ENCODE measurements at places on chromosomes 7 and 10.

- no peak for DNase-seq
Observed at GRCh38 chr7:72069263-72069662, 342.9 kb downstream of the CALN1 start.

DNA sequence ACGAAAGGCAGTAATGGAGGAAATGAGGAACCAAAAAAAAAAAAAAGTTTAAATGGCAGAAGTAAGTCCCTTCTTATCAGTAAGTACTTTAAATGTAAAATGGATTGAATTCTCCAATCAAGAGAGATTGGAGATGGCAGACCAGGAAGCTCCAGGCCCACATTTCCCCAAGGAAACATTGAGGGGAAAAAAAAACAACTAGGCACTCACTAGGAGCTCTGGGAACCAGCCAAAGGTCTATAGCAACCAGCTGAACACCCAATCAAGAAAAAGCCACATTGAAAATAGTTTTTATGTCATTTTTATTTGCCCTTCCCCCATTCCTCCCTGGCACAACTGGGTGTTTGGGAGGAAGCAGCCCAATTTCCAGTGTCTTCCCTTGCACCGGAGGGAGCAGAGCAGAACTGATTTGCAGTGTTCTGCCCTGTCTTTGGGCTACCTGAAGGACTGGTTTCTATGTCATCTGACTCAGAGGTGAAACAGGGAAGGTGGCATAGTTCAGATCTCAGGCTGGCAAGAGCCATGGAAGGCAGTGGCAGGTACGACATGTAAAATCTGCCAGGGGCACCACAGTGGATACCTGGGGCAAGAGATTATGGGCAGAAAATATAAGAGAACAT is 121.9 kb downstream of the SMURF1 start:
- DNase-seq: peak; percentile 21

DNA sequence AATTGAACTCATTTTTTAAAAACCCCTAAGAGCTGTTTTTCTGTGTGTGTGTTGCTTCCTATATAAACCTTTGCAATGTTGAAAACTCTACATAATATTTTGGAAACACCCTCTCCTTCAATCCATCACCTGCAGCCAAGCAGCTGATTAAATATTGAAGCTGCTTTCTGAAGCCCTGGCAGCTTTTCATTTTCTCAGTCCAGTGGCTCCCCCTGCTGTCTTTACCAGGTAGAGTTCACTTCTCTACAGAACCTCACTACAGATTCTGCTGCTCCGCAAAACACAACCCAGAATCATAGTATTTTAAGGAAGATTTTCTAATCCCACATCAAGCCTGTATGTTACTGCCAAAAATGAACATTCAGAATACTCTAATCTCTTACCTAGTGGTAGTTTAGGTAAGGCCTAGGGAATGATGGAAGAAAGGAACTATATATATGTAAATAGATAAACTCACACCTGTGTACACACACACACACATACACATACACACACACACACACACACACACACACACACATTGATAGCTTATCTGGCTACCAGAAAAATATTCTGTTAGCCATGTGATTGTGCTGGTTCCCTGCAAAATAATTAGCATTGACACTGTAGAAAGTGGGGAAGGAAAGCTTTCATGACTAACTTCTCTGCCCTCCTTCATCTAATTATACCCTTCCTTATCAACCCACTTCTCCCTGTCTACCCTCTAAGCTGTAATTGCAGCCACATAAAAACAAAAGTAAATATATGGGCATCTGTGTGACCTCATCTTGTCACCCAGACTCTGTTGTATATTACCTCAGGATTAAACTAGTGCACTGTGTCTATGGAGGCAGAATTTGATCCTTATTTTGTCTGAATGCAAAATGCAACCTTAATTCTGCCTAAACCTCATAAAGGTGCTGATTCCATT is 229.5 kb upstream of the FZD1 start:
- peak; percentile 56 for DNase-seq

DNA sequence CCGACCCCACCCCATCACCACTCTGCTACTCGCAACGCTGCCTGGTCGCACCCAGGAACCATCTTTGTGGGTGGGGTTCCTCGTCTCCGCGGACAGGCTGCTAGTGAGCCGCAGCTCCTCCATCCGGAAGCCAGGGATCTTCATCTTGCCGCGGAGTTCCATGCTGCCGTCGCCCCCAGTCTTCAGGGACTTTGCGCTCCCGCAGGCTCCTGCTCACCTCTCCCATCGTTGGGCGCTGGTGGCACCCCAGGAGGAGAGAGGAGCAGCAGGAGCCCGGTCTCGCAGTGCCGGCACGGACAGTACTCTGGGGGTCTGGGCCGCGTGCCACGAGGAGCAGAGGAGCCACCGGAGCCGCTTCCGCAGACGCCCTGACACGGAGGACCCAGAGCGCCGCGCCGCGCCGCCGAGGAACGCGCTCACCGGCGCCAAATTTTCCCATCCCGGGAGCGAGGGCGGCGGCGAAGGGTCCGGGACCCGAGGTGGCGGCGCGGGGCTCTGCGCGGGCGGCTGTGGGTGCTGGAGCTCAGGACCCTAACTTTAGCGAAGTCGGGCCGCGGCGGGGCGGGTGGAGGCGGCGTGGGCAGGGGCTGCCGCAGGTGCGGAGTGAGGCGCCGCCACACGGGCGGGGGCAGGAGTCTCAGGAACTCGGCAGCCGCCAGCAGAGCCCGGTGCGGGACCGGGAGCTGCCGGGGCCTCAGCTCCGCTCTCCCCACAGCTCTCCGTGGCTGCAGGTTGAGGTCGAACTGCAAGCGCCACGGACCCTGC is 750.1 kb upstream of the SORCS1 start:
- DNase-seq: no peak

DNA sequence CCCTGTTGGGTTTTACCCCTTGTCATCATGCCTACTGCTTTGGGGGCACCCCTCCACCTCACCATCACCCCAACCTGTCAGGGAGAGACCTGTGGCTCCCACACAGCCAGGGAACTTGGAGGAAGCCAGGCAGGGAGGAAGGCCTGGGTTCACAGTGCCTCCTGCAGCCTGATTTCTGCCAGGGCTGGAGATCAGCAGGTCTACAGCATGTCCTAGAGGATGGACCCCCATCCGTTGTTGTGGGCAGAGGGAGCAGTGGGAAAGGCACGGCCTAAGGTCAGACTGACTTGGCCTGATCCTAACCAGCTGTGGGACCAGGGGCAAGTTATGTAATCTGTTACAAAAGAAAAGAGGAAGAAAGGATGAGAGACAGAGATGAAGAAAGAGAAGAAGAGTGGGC is 28.2 kb downstream of the ZCCHC24 start:
- DNase-seq: no peak

GRCh38 chr10:107728807-107729206 is 564.3 kb upstream of the SORCS1 start:
- DNase-seq: no peak

DNA sequence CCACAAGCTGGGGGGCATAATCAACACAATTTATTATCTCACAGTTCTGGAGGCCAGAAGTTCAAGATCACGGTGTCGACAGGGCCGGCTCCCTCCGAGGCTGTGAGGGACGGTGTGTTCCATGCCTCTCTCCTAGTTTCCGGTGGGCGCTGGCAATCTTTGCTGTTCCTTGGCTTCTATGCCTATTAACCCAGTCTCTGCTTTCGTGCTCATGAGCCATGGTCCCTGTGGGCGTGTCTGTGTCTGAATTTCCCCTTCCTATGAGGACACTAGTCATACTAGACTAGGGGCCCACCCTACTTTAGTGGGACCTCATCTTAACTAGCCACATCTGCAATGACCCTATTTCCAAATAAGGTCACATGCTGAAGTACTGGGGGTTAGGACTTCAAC is 29.4 kb downstream of the HIPK2 start:
- no peak for DNase-seq

DNA sequence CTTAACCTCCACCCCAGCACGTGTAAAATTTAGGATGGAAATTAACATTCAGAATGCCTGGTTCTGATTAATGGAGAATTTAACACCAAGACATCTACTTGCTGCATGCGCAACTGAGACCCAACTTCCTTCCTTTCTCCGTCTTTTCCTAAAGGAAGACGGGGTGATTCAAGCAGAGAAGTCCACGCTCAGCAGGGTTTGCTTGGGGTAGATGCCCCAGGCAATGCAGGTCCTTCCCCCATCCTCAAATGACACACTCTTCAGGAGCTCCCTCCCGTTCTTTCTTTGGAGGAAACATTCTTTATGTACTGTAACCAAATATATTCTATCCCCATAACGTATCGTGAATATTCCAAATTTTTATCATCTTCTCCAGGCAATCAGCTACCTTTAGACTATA is 47.0 kb downstream of the FAM171A1 start:
- DNase-seq: no peak

GRCh38 chr10:72490951-72491350 is 134.9 kb downstream of the MICU1 start:
- DNase-seq: no peak

DNA sequence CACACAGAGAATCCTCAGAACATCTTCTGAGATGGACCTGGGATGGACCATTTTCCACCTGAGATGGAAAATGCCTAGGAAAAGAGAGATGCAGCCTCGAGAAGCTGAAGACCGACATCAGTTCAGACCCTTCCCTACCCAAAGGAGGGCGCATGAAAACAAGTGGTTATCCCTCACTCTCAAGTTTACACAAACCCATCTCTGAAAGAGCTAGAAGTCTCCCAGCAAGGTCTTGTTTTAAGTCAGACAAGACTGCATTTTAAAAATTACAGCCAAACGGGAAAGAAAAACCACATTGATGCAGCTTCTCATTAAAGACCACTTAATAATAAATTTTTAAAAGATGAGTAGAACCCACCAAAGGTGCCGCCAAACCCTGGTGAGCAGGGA is 1.3 kb downstream of the RAPGEF5 start:
- no peak for DNase-seq

GRCh38 chr7:114540291-114540690 is 125.7 kb downstream of the FOXP2 start:
- DNase-seq: no peak

DNA sequence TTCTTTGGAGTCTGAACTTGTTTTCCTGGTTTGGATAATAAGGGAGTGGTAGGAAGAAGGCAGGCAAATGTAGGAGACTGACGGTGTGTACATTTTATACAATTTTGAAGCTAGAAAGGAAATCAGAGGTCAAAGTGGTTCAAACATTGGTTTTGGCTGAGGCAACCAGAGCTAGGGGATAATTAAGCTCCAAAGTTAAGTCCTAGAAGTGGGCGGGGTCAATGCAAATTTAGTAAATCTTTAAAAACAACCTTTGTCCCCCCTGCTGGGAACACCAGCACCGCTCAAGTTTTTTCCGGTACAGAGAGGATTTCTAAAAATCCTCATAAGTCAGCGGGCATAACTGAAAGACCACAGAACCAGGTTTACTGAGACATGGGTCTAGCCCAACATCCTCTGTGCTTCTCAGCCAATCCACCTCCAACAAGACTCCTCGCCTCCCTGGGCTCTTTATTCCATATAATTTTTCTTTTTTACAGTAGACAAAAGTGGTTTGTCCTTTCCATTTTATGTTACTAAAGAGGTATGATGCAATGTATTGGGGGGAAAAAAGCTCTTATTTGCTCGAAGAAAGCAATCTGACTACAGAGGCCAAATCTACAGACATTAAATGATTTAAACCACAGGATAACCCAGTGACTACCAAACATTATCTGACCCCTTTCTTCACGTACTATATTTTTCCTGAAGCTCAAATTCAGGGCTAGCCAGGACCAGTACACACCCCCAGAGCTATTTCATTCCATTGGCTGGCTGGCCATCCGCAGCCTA is 1.6 kb downstream of the GLUD1 start:
- peak; percentile 46 for DNase-seq

- peak; percentile 69 for DNase-seq
Observed at GRCh38 chr7:16982640-16983350, 101.0 kb upstream of the AGR3 start.

DNA sequence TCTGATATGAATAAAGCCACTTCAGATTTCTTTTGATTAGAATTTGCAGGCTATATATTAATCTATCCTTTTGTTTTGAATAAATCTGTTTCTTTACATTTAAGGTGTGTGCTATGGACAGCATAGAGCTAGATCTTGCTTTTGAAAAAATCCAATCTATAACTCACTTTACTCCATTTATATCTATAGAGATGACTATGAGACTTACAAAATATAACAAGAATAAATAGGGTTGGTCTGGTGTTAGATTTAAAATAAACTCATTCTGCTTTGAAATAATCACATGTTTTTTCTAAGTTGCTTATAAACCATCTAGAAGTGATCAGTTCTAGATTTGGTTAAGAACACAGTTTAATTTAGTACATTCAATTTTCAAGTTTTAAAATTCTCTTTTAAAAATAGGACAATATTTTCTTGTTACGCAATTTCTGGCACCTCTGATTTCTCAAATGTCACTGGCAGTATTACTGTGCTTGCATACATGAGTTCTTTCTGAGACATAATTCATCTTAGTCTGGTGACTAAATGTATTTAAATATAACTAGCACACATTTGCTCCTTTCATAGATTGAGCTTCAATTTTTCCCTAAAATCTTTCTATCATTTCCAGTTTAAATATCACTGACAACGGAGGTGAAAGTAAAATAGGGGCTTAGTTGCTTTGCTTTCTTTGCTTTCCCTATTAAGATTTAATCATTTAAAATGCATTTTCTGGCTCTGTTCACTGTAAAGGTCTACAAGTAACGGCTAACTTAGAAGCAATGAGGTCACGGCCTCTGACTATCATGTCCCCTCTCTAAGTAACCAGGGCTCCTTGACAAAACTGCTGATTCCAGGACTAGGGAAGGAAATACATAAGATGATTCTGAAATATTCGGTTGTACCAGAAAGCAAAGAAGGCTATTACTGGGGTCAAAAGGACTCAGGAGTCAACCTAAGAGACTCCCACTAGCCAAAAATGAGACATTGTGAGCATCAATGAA is 89.3 kb downstream of the ICA1 start:
- no peak for DNase-seq

- no peak for DNase-seq
Observed at GRCh38 chr7:71312755-71313490, 181.0 kb downstream of the GALNT17 start.

DNA sequence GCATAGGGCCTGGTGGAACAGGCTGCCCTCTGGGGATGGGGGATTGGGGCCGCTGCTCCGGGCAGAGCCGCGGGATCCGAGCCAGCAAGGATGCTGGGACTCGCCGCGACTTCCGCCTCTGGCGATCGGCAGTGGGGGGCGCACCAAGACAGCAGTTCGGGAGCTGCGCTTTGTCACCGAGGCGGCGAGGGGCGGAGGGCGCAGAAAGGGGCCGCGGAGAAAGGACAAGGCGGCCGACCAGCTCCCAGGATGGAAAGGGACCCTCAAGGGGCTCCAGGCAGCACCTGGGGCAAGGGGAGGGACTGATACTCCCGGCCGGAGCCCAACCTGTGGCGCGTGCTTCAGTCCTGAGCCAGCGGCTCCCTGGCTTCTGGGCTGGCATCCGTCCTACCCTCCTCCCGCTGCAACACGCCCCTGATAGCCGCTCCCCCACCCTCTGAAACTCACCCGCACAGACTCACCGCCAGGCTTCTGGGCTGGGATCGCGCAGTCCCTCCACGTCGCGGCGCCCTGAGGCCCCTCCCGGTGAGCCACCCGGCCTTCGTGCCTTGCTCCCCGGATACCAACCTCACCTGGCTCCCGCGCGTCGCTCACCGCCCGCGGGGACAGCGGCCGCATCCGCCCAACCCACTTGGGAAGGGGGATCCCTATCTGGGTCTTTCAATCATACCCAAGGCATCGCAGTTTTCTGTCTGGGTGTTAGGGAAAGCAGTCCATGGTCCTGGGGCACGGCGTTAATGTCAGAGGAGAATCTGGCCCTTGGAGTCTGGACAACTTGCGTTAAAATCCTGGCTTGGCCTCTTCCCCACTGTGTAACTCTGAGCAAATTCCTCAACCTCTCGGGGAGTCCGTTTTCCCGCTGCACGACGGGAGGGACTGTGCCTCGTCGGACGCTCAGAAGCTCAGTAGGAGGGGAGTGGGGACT is 7.0 kb upstream of the EVX1 start:
- no peak for DNase-seq
